ENCODE measurements at places on chromosomes 12 and 14.
A peak's percentile ranks its signal among the peaks of the same experiment; 100 is the strongest.

GRCh38 chr14:24368562-24369252, 723 bp downstream of the NFATC4 start:
- DNase-seq = peak; percentile 35

DNA sequence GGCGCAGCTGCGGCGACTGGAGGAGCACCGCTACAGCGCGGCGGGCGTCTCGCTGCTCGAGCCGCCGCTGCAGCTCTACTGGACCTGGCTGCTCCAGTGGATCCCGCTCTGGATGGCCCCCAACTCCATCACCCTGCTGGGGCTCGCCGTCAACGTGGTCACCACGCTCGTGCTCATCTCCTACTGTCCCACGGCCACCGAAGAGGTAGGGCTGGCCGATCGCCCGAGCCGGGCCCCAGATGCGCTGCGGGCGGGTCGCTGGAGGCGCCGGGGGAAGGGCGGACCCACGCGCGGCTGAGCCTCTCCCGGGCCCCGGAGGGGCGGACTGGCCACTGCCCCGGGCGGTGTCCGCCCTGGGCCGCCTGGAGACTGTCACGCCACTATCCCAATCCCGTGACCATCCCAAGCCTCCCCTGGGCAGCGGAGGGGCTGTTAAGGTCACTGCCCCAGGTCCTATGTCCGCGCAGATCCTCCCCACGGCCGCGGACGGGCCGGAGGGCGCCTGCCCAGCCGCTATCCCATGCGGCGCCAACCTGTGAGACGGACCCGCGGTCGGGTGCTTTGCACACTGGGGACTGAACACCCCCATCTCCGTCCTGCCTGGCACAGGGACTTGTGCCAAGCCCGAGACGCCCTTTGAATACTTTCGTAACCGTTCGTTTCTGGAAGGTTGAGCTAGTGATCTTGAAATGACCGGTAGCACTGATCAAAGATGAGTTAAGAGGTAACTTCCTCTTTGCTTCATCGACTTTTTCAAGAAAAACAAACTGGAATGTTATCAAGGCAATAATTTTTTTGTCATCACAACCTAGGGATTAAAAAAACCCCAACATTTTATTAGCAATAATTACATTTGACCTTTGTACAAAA, 725 bp downstream of the CHPT1 start:
- peak; percentile 12 for DNase-seq

DNA sequence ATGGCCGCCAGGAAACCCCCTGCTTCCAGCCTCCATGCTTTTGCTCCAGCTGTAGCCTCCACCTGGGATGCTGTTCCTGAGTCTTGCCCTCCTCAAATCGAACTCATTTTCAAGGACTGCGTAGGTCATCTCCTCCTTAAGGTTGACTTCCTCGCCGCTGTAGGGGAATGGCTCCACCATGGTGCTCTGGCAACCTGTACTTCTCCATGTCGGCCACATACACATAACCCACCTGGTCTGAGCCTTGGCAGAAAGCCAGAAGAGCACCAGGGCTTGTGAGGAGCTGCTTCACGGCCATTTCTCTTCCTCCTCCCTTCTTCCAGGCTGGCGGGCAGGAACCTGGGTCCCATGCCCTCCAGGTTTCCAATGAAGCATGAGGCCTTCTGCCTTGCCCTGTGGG, 36.7 kb upstream of the BEGAIN start:
- no peak for DNase-seq

- DNase-seq = no peak
Measured at GRCh38 chr14:71532344-71532743, 399.9 kb upstream of the RGS6 start.

DNA sequence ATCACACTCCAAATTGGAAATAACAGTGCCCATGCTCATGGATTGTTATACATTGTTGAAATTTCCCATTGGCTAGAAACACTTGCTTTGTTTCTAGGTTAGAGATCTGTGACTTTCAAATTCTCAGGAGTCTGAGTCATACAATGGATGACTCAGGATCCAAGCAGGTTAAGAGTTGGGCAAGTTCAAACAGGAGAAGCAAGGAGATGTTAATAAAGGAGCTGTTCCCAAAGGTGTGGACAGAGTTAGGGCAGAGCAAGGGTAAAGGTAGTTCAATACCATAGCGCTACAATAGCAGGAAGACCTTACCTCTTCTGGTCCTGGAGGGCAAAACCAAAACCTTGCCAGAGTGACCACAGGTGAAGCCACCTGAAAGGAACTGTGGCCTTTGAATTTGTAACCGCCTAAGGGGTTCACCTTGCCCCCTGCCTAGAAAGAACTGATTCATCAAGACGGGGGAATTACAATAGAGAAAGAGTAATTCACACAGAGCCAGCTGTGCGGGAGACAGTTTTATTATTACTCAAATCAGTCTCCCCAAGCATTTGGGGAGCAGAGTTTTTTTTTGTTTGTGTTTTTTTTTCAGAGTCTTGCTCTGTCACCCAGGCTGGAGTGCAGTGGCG, 4.2 kb upstream of the AMN1 start:
- peak; percentile 86 for DNase-seq

DNA sequence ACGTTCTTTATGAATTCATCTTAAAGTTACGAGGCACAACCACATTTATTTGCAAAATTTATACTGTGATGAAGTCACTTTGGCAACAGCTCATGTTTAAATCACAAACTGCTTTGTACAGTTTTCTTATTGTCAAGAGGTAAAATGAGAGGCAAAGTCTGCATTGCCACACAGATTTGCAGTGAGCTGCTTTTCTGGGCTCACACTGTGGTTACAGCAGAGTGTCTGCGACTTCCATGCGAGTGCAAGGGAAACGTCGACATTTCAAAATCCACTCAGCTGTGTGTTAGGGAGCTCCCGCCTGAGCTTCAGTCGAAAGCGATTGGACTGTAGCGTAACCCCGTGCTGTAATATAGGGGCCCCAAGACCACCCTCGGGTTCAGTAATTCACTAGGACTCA, 13.0 kb downstream of the MTA1 start:
- DNase-seq = no peak

- DNase-seq = no peak
Measured at GRCh38 chr12:24135158-24135850, 185.8 kb upstream of the SOX5 start.

DNA sequence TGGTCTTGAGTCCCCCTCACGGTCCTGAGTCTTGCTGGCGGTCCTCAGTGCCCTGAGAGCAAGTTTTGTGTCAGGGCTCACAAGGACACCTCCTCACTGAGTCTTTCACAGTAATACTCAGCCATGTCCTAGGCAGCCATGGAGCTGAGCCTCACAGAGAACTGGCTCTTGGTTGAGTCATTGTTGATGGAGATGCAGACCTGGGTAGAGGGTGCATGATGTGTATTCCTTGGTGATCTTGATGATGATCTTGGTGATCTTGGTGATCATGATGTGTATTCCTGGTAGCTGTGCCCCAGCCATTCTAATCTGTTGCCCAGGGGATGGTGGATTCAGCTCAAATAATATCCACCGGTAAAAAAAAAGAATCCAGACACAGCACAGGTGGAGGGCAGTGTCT, 495.4 kb downstream of the TMEM121 start:
- no peak for DNase-seq

- DNase-seq = no peak
Measured at GRCh38 chr12:131312793-131313545, 359.3 kb downstream of the ADGRD1 start.

DNA sequence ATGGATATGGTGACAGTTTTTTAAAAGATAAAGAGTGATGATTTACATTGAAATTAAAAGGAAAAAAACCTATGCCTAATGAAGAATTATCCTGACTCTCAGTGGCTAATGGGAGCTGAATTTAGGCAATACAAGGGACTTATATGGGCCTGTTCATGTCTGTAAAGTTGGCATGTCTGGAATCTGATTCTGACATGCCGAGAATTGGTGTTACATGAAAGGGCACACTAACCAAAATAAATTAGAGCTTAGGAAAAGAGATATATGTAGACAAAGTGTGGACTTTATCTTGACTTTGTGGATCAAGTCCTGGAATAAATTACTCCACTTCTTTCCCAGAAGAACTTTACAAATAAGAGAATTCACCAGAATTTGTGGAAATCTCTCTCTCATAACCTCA, 1.1 kb downstream of the TDG start:
- DNase-seq = no peak

DNA sequence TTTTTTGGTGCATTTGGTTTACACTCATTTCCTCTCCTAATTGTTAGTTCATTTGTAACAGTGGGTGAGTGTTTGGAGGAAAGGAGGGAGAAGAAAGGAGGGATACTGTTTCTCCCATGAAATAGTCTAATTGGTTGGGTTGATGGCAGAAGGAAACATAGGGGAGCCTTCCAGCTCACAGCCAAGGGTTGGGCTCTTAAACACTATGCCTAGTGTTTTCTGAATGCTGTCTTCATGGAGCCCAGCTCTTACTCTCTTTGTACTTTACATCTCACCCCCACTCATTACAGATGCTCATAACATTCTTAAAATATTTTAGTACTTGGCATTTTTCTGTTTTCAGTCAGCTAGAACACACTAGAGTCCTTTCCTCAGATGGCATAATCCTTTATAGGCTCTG, 38.2 kb downstream of the BAZ2A start:
- no peak for DNase-seq

DNA sequence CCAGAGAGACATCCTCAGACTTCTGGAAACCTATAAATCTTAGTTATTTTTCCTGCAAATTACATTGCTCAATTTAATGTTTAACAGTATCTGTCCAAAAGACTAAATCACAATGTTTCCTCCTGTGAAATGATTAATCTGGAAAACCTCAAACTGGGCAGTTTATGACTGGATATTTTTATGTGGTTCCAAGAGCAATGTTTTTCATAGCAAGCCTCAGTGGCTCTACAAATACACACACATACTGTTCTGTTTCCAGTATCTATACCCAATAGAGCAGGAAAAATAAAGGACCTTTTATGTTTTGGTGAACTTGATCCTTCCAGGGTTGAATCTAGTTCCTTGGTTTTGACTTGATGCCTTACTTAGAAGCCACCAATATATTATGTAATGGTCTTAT, 9.2 kb downstream of the NID2 start:
- DNase-seq = no peak

- no peak for DNase-seq
Measured at GRCh38 chr12:89892436-89892835, 183.8 kb upstream of the ATP2B1 start.

DNA sequence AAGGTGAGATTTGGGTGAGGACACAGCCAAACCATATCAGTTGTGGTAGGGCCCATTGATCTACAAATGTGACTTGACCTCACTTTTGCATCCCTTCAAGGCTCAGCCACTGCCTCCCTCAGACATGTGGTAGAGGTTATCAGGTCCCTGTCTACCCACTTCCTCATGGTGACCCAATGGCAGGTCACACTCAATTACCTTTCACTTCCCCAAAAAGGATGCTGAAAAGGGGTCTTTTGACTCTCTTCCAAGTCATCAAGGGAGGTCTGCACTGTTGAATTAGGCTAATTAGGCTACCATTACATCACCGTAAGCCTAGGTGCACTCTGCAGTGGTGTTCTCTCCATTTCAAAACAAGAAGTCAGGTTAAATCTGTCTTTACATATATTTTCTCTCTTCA, 22.6 kb upstream of the DRAM1 start:
- no peak for DNase-seq

DNA sequence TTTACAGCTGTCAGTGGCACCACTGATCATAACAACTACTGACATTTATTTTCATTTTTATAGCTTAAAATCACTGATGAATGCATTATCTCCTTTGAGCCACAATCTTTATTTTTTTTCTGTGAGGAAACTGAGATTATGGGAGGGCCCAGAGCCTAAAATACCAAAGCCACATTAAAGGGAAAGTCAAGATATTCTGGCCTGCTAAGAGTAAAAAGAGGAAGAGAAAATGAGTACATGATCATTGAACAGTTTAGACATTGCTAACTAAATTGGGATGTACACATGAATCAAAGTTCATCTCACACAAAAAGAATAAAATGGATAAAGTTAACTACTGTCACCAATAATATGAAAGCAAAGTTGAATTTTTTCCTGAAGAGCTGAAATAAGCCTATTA, 170.5 kb upstream of the GARIN2 start:
- DNase-seq = no peak

- no peak for DNase-seq
Measured at GRCh38 chr12:111445726-111446581, 40.2 kb downstream of the SH2B3 start.

GRCh38 chr14:61813096-61813606, 50.9 kb downstream of the SNAPC1 start:
- DNase-seq = no peak
